ENCODE measurements at places on chromosomes 16 and 17.

GRCh38 chr17:10754109-10754508, 24.3 kb upstream of the TMEM220 start:
- DNase-seq, result no peak

DNA sequence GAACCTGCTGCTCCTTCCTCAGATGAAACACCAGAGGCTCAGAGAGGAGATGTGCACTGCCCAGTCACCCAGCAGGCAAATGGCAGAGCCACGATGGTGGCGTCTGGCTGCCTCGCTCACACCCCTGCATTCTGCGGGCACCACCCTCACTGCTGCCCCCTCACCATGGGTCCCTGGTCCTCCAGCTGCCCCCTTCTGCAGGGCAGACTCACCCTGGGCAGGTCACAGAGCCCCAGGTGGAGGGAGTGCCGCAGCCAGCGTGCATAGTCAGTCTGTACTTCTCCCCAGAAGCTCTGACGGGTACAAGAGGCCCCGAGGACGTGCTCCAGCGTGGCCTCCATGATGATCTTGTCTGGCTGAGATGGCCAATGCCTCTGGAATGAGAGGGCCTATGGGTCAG, 52.9 kb downstream of the RMI2 start:
- DNase-seq, result no peak

DNA sequence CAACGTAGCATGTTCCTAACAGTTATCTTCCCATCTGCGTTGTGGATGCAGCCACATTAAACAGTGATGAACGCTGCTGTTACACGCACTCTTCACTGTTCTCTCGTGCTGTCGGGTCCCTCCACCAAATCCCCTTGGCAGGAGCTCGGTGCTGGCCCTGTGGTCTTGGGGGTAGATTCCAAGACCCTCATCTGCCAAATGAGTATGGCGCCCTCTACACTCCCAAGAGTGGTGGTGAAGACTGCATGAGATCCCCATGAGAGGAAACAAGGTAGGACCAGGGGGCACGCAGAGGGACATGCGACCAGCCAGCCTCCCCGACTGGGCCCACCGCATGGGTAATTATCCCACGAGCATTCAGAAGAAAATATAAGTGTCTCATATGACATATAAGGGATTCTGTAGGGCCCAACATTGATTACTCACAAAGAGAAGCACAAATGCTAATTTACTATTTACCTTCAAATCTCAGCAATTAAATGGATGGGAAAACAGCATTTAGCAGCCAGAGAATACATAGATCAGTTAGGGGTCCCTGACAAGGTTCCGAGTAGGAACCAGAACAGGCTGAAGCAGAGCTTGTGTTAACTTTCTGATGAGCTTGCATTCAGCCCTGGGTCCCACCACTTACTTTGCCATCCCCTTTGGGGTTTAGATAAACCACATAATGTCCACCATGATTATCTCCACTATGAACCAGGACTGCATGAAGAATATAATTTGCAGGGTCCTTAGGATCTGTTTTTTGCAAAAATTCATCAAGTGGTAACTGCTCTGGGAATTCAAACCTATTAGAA, 23.8 kb downstream of the LITAFD start:
- no peak for DNase-seq

DNA sequence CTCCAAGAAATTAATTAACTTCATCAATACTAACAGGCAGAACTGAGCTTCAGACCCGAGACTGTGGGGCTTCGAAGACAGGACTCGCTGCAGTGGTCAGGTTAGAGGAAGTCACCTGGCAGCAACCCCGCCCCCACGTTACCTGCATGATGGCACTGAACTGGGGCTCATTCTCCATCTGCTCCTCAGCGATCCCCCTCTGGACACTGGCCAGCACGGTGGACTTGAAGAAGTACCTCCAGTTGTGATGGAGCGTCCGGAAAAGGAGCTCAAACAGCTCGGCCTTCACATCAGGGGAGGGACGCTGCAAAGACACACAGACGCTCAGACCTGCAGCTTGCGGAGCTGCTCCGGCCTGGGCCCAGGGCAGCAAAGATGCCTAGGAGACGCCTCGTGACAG, 40.9 kb upstream of the GSG1L start:
- no peak for DNase-seq

DNA sequence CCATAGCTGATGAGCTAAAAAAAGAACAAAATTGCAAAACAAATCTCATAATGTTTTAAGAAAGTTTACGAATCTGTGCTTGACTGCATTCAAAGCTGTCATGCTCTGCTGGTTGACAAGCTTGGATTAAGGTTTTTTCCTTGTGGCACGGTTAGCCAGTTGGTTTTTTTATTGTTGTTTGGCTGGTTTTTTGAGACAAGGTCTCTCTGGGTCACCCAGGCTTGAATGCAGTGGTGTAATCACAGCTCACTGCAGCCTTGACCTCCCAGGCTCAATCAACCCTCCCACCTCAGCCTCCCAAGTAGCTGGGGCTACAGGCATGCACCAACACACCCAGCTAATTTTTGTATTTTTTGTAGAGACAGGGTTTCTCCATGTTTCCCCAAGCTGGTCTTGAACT, 45.7 kb downstream of the PHKB start:
- DNase-seq, result no peak

DNA sequence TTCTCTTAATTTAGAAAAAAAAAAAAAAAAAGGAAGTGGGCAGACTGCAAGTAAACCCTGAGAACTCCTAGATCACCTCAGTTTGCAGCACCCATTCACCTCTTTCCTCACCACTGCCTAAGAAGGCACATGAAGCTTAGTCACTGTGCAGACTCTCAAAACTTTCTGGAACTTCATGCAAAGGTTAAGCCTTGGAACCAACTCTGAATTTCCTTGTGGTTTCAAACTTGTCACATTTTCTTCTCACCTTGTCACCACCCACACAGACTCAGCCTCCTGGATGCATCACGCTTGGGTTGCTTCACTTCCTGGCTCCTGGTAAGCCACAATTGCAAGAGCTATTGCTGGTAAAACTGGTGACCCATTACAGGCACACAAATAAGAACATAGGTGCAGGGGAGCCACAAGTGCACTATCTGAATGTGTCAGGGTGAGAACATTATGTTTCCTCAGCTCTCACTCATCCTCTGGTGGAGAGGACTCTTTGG, 15.0 kb upstream of the CPD start:
- peak; percentile 91 for DNase-seq

DNA sequence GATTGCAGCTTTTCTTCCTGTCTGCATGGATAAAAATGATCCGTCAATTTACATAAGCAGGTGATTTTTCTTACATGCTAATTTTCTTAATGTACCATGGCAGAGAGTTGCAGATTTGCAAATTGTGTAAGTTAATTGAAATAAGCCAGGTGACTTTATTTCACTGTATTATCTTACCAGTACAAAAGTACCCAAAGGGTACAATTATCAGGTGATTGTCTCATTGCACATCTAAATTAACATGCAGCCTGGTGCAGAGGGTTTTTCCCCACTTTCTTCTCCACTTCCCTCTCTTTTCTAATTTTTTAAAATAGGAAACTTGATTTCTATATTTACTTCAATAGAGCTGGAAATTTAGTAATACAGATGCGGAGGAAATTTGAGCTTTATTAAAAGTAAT, 11.2 kb downstream of the NLK start:
- no peak for DNase-seq

Measured in stimulated activated effector memory CD8-positive, alpha-beta T cell treated with anti-CD3 and anti-CD28 coated beads, Interleukin-12 subunit alpha, Interleukin-12 subunit beta, amount 100 ng/mL, for 72 hours (primary cell).